Endodermal cell (in vitro differentiated cells): ENCODE measurements at places on chromosomes 2 and 18. TPM values are rescaled to one million over a fixed set of nuclear protein-coding genes. Genes with fewer than 3 reads are reported as not detected.

GRCh38 chr2:167253025-167253424 is 364.7 kb downstream of the XIRP2 start:
- no peak for DNase-seq

The TXNDC2 gene
- 0.14 TPM in 1 of 2 replicates, not detected in the other for total RNA-seq

DNA sequence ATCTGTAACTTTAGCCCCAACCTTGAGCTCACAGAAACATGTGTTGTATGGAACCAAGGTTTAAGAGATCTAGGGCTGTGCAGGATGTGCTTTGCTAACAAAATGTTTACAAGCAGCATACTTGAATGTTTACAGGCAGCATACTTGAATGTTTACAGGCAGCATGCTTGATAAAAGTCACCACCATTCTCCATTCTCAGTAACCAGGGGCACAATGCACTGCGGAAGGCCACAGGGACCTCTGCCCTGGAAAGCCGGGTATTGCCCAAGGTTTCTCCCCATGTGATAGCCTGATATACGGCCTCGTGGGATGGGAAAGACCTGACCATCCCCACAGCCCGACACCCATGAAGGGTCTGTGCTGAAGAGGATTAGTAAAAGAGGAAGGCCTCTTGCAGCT is 52.4 kb downstream of the LONRF2 start:
- peak; percentile 13 for DNase-seq

The C1QL2 gene
- not detected in 3 replicates for total RNA-seq

GRCh38 chr18:42086288-42086687 is 131.3 kb downstream of the PIK3C3 start:
- peak; percentile 64 for DNase-seq

DNA sequence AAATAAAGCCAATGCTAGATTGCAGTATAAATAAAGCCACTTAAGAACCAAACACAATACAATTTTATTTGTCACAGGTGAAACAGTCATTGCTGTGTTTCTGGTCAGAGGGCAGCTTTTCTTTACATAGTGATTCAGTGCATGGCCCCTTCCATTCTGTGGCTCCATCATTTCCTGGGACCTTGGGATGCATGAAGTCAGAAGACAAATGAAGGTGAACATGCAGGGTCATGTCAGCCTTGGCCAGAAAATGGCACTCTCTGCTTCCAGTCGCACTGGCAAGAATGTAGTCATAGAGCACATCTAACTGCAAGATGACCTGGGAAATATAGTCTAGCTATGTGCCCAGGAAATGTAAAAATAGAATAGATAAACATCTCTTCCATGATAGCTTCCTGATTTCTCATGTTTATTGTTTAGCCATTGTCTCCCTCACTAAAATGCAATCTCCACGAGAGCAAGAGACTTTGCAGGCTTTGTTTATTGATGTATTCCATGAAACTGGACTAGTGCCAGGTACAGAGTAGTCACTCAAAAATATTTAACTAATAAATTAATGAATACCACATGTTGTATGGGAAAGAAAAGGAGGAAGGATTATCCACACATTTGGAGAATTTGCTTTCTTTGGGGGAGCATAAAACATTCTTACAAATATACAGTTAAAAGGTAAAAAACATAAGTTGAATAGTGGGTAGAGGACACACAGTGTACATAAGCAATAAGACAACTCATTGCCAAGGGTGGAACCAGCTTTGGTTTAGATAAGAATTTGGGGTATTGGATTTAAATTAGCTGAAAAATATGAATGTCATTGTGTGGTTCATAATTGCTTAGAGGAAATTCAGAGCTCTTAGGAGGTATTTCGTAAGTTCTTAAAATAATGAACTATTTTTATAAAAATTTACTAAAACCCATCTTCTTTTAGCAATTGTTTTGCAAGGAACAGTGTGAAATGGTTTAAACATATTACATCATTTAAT is 343.8 kb downstream of the PID1 start:
- no peak for DNase-seq

- no peak for DNase-seq
Measured at GRCh38 chr2:1972422-1972821, 228.1 kb upstream of the PXDN start.

The FBXO36 gene
- total RNA-seq = 5.2 and 6.7 TPM in 2 replicates

- DNase-seq = no peak
Measured at GRCh38 chr2:203476881-203477280, 58.2 kb downstream of the RAPH1 start.

The POTEJ gene
- total RNA-seq = not detected in 3 replicates

DNA sequence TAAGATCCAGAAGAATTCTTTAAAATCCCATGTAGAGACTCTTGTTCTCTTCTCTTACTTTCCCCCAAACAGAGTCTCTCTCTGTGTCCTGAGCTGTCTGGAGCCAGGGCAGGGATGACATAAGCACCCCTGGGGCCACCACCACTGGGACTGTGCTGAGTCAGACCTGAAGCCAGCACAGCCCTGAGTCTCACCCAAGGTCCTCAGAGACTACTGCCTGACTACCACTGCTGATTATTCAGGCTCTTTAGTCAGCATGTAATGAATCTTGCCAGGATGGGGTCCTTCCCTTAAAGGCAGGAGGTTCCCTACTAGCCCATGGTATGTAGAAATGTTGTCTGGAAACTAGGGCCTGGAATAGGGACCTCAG is 34.9 kb upstream of the DYNC1I2 start:
- no peak for DNase-seq

- DNase-seq = peak; percentile 72
Measured at GRCh38 chr18:11147371-11147951, 1.9 kb downstream of the PIEZO2 start.

GRCh38 chr18:24490539-24490938 is 30.1 kb downstream of the HRH4 start:
- no peak for DNase-seq

- DNase-seq = no peak
Measured at GRCh38 chr2:133408671-133409070, 159.6 kb downstream of the NCKAP5 start.

The HOXD13 gene
- total RNA-seq = 0.35 to 0.55 TPM (median 0.40 TPM) in 3 replicates

The REG1A gene
- 0.34 TPM in 1 of 2 replicates, not detected in the other for total RNA-seq

GRCh38 chr2:120204945-120205670 is 18.1 kb downstream of the TMEM185B start:
- DNase-seq = no peak

The PXDN gene
- total RNA-seq = 224 and 247 TPM in 2 replicates

- DNase-seq = no peak
Measured at GRCh38 chr2:209472112-209472832, 48.4 kb downstream of the MAP2 start.

DNA sequence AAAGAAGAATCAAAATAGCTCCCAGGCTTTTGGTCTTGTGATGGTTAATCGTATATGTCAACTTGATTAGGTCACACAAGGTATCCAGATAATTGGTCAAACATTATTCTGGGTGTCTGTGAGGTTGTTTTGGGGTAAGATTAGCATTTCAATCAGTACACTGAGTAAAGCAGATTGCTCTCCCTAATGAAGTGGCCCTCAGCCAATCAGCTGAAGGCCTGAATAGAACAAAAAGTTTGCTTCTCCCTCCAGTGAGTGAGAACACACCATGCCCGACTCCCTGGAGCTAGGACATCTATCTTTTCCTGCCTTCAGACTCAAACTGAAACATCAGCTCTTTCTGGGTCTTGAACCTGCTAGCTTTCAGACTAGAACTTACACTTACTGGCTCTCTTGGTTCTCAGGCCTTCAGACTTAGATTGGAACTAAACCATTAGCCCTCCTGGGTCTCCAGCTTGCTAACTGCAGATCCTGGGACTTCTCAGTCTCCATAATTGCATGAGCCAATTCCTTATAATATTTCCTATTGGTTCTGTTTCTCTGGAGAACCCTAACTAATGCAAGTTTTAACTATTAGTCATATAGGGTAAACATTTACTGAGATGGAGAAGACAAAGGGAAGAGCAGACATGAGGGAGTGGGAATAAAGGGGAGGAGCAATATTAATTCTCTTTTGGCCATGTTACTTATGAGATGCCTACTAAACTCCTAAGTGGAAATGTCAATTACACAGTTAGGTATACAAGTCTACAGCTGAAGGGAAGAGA is 25.5 kb downstream of the LNPK start:
- no peak for DNase-seq

The PSTPIP2 gene
- total RNA-seq = 9.2 and 10.6 TPM in 2 replicates

DNA sequence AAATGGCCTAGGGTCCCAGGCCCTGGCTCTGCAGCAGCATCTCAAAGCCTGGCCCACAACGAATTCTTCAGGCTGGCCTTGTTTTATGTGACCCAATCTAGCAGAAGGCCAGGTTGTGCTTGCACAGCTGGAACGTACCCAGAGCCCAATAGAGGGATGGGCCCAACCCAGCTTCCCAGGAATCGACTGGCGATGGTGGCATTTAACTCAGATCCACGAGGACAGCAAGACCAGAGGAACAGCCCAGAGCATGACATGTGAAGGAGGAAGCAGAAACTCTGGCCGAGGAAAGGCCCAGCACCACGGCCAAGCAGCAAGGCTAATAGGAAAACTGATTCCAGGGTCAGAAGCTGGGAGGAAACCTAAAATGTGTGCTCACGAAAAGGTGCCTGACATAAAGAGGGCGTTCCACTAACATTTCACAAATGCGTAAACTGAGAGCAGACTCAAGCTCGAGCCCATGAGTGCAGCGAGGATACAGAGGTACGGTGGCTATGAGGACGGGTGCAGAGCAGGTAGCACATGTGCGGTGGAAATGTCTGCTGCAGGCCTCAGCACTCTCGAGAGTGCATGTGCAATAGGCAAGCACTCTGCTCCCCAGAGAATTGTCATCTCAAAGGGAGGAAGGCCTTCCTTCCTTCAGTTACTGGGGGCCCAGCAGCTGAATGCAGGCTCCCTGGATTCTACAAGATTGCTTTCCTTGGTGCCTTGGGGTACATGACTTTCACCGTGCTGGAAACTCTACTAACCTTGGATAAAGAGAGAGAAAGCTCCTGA is 156.9 kb upstream of the GLI2 start:
- DNase-seq = no peak

- no peak for DNase-seq
Measured at GRCh38 chr2:219186754-219187456, 8.8 kb downstream of the RETREG2 start.

The UGT1A8 gene
- total RNA-seq = 0.09 TPM in 1 of 2 replicates, not detected in the other

The TEX44 gene
- total RNA-seq = not detected in 2 replicates

DNA sequence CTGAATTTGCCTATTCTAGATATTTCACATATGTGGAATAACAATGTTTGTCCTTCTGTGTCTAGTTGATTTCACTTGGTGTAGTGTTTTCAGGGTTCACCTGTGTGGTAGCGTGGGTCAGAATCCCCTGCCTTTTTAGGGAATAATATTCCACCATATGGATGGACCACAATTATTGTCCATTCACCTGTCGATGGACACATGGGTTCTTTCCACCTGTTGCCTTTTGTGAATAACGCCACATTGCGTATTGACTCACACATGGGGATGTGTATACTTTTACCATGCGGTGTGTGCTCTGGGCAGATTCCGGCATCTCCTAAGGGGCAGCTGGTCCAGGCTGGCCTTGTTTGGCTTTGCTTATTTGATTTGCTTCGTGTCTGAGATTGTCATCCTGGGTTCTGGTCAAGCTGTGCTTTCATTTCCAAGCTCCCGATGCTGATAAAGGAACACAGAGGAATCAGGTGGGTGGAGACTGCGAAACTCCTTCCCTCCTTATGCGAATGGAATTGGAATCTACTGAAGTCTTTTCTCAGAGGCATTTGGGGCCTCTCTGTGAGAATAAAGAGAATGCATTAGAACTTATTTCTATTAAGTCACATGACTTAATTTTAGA is 18.9 kb upstream of the ALLC start:
- DNase-seq = peak; percentile 37

The DTNA gene
- total RNA-seq = 48.5 to 167 TPM (median 51.6 TPM) in 3 replicates

- DNase-seq = no peak
Measured at GRCh38 chr2:226115102-226115831, 684.4 kb downstream of the IRS1 start.

DNA sequence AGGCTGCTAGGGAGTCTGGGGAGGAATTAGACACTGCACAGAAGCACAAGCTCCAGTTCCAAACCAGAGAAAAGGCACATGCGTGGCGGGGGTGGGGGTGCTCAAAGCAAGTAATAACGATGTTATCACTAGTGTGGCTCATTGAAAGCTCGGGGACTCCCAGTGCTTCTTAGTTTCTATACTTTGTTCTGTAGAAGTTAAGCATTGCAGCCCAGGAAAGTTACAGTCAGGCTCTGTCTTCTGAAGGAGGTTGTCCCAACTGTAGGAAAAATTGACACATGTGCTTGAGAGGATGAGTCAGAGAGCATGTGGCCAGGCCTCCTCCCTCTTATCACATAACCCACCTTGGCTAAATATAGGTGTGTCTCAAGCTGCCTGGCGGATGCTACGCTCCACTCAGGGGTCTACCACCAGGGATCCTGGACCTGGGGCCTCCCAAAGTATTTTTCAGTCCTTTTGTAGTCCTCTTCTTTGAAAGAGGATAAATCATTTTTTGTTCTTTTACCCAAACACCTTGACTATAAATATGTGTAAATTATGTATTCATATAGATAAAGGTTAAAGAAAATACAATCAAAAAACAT is 3.8 kb downstream of the GALNT5 start:
- DNase-seq = no peak

The M1AP gene
- total RNA-seq = 3.8 and 4.2 TPM in 2 replicates

The TEKT4 gene
- not detected in 3 replicates for total RNA-seq

DNA sequence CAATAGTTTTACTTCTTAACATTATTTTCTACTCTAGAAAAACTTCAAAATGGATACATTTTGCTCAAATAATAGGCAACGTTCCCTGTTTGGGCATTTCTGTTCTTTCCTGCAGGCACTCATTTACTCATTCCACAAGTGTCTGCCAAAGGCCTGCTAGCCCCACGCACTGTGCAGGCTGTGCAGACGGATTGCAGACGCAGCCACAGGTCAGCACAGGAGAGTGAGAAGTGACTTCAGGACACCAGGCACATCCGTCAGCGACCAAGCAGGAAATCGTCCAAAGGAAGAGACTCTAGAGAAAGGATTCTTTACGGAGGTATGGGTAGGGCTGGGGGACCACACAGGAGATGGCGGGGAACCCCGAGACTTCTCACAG is 103.0 kb upstream of the AGAP1 start:
- no peak for DNase-seq

DNA sequence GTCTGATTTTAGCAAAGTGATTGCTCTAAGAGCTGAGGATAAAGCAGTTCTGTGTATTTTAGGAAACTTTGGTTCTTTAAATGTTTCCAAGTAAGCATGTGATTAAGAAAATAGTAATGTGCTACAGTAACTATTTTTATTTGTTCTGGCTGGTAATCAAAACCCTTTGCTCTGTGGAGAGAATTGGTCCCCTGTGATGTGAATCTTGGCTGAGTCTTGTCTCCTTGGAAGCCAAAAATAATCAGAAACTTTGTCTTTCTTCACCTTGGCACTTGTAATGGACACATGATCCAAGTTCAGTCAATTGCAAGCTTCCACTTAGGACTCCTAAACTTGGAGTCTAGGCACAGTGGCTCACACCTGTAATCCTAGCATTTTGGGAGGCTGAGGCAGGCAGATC is 422.7 kb upstream of the CDH20 start:
- no peak for DNase-seq
